ENCODE measurements at places on chromosomes 11 and 22. TPM values are rescaled to one million over a fixed set of nuclear protein-coding genes. Genes with fewer than 3 reads are reported as not detected.

Gene BTG4
- total RNA-seq = not detected

DNA sequence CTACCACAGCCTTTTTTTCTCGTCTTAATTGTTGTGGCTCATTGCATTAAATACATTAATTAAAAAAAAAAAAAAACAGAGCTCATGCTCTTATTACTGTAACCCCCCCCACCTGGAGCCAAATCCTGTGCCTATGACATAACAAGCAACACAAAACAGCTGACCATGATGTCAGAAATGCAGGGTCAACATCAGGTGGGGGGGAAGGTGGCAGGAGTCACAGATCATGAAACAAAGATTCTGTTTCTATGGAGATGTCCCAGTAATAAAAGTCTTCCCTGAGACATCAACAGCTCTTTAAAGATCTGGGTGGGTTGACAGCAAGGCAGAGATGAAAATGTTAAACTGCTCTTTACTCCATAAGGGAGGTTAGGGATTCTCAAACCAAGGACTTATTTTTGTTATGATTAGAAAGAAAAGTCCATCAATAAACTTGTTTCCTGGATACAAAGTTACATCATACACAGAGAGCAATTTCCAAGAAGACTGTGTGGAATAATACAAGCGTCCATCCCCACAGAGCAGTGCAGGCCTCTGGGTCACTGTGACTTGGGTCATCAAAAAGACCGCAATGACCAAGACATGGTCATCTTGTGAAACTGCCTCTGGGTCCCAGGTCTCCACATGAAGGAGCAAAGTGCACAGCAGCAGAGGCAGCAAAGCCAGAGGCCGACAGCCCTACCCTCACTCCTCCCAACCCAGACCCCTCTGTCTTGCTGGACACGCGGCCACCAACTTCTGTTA lies 42.7 kb upstream of the CYP2D6 start:
- no peak for DNase-seq

- no peak for DNase-seq
These were observed 2.3 kb upstream of the IL17REL start for GRCh38 chr22:50014655-50015401.

GRCh38 chr11:68325907-68326220 lies 13.5 kb downstream of the LRP5 start:
- no peak for DNase-seq

- DNase-seq = no peak
These were observed 1.6 kb upstream of the PLXNB2 start for GRCh38 chr22:50308986-50309600.

DNA sequence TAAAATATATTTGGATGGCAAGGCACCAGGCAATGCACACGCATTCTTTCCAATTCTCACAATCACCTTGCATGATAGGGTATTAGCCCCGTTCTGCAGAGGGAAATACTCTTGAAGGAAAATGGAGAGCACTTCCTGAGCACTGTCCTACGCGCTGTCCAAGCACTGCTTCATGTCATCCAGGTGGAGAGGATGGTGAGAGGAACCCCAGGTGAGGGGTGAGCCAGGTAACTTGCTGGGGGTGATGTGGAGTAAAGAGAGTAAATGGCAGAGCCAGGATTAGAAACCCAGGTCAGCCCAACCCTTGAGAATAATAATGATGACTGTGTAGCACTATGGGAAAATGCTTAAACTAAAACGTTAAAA lies 711 bp upstream of the PACSIN2 start:
- DNase-seq = no peak

DNA sequence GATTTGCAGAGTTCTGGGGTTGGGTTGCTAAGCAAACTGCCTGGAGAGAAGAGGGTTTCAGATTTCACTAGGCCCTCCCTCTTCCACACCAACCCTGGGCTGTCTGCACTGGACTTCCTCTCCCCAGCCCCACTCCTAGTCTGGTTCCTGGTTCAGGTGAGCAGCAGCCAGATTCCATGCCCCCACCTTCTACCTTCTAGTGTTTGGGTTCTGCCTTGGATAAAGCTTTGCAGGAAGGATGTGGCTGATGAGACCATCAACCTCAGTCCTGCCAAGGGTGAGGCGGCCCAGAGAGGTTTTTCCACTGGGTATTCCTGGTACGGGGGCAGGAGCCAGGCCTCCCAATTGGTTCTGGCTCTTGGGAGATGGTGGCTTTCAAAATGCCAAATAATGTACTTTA lies 68.3 kb downstream of the BCR start:
- DNase-seq = no peak

DNA sequence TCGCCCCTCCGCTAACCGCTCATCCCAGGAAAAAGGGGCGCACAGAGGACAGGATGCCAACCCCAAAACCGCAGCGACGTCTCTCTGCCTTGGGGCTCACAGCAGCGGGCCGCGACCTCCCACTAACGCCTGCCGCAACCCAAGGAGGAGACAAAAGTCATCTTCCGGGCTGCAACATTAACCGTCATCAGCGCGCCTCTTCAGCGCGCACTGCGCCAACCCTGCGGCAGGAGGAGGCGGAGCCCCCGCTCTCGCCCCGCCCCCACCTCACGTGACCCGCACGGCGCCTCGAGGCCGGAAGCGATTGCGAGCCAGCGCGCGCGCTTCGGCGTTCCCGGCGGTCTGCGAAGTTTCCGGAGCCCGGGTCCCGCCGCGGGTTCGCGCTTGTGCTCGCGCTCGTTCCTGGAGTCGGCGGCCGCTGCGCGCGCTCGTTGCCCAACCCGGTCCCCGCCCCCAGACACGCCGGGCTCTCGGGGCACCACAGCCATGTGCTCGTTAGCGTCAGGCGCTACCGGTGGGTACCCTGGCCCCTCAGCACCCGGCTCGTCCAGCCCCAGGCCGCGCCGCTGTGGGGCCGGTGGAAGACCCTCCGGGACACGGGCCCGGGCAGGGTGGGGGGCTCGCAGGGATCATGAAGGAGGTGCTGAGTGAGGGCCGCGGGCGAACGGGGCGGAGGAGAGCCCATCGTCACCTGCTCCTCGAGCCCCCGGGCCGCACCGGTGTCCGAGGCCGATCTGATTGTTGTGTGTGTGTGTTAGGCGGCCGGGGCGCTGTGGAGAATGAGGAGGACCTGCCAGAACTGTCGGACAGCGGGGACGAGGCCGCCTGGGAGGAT lies at the start of gene PRMT3:
PRMT3 (plus strand) TSS at position 456 of the 835 bp plus-strand sequence; CDS start at position 487, 31 bp downstream.
- peak; percentile 69 for DNase-seq

- no peak for DNase-seq
These were observed 32.7 kb upstream of the ACCSL start for GRCh38 chr11:44014968-44015623.

- DNase-seq = no peak
These were observed 17.2 kb downstream of the MPPED2 start for GRCh38 chr11:30568931-30569330.

- no peak for DNase-seq
These were observed 80.4 kb downstream of the SERGEF start for GRCh38 chr11:17932472-17932871.

DNA sequence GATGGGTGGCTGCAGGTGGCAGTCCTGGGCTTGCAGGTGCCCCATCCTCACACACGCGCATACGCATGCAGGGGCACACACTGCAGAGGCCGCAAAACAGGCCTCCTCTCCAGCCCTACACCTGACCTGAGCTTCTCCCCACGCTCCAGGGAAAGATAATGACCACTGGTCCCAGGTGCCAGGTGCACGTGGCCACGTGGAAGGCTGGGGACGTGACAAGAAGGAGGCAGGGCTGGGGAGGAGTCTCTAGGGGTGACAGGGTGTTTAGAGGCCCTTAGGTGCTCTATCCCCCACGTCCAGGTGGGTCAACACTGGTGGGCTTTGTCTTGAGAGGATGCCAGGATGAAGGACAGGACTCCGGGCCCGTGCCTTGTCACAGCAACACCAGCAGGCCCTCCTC lies 23.5 kb upstream of the CPT1A start:
- DNase-seq = no peak

DNA sequence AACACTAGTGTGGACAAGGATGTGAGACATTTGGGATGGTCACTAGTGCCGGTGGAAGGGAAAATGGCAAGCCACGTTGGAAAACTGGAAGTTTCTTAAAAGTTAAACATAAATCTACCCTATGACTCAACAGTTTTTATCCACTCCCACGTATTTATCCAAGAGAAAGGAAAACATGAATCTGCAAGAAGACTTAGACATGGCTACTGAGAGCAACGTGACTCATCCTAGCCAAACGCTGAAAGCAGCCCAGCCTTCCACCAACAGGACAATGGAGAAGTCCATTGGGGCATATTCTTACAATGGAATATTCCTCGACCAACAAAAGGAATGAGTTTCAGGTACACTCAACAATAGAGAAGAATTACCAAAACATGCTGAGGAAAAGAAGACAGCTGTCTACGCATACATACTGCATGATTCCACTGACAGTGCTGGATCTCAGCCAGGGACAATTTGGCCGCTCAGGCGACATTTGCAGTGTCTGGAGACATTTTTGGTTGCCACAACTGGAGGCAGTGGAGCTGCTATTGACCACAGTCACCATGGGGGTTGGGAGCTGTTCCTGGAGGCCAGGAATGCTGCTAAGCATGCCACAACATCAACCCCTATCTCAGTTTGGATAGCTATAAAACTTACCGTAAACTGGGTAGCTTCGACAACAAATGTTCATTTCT lies 21.2 kb downstream of the SYT13 start:
- no peak for DNase-seq

GRCh38 chr11:12177739-12178338 lies 67.4 kb downstream of the MICAL2 start:
- no peak for DNase-seq
